Stimulated activated CD4-positive, alpha-beta T cell treated with anti-CD3 and anti-CD28 coated beads, Interleukin-12 subunit alpha, Interleukin-12 subunit beta, amount 100 ng/mL, for 48 hours (primary cell): ENCODE measurements at places on chromosomes 7 and 10.

DNA sequence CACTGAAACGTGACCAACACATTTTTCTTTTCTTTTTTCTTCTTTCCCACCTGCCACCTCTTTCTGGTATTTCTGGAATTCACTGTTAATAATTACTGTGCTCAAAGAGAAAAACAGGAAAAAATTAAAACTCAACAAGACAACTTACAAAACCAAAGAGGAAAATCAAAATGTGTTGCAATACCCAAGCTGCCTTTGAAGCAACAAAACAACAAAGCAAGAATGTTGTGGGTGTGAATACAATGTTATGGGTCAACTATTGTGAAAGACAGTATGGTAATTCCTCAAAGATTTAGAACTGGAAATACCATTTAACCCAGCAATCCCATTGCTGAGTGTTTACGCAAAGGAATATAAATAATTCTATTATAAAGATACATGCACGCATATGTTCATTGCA, 415.1 kb downstream of the GFRA1 start:
- no peak for DNase-seq

DNA sequence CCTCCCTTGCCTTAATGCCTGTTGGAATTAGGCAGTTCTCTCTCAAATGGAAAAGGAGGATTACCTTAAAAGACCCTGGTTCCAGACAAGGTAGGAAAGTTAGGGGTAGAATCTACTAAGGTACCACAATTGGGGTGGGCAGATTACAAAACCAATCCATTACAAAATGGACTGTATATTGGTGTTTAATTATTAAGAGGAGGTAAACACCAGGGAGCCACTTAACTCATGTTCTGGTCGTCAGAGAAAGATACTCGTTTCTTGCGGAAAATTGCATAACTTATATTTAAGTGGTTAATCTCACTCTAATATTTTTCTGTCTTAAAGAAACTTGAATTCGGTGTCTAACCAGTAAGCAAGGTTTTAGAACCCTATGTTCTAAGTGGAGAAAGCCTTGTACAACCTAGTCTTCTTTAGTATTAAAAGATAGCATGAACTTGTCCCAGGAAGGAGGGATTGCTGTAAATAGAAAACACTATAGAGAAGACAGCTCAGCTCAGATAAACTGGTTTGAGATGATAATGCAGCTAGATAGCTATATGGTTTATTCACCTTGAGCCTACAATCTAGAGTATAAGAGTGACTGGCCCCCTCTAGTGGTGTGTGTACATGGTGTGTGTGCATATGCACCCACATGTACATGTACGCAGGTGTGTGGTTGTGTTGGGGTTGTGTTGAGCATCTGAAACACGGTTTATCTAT, 58.0 kb upstream of the STRIP2 start:
- peak; percentile 34 for DNase-seq

- no peak for DNase-seq
These were observed 139.9 kb downstream of the EGFR start for GRCh38 chr7:55158541-55159382.

GRCh38 chr7:72037516-72037915, 374.6 kb downstream of the CALN1 start:
- DNase-seq, result no peak

DNA sequence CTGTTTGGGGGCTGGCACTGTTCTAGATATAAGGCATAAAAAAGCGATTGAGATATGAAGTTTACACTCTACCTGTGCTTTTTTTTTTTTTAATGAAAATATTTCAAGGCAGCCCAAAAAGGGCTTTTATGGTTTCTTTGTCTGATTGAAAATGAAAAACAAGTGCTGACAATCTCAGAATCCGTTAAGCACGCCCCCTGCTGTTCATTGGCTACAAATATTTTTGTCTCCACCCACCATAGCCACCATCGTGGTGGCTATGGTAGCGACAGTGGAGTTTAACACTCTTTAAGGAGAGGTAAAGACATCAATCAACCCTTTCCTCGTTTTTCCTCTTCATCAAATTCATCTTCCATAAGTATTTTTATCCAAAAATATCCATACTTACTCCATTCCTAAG, 94.2 kb downstream of the CD36 start:
- DNase-seq, result no peak

DNA sequence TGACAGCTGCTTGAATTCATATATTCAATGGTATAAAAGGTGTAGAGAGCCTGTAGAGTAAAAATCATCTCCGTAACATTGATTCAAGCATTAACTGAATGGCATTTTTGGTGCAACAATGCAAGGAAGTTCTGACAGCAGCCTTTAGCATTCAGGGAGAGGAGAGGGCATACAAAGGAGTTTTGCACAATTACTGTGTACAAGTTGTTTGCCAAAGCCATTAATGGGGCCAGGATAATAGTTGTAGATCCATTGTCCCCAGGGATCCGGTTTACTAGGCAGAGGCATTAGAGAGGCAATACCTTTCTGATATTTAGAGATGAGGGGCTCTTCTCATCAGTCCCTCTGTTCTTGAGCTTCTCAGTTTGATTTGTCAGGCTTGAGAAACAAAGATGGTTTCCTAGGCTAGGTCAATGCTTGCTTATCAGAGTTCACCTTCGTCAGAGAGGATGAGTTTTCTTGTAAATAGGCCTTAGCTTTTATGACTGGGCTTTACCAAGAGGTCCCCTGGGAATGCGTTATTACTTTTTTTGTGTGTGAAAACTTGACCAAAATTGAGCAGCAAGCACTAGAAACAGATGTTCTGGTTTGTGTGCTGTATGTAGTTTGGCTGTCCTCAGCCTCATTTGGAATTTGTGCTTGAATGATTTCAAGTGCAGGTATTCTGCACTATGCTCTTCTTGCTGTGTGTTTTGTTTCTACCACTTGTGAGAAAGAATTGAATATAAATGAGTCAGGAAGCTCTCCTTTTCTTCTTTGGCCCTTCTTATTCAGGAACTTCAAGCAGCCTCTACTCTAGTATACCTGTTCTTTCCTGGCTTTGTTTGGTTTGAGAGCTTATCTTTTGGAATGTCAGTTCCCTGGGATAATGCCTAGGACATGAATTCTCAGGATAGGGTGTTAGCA, 32.0 kb downstream of the SND1 start:
- no peak for DNase-seq

- DNase-seq, result no peak
These were observed 119.7 kb downstream of the SND1 start for GRCh38 chr7:127771707-127772106.

DNA sequence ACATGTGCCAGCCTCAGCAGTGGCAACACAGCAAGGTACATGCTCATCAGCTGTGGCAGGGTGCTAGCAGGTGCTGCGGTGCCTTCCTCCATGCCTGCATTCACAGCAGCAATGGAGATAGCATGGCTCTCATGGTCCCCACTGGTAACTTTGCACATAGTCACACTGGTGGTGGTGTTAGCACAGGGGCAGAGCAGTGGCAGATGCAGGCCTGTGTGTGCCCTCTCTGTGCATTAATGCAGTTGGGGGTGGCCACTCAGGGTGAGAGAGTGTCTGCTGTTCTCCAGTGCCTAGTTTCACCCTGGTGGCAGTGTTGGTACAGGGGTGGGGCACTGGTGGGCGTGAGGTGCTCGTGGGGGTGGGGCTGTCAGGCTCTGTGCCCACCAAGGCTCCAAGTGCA, 17.7 kb upstream of the PPP1R3A start:
- no peak for DNase-seq

- DNase-seq, result peak; percentile 56
These were observed 114.0 kb upstream of the COBL start for GRCh38 chr7:51430480-51431086.

- no peak for DNase-seq
These were observed 47.7 kb upstream of the TRIL start for GRCh38 chr7:29005829-29006228.

DNA sequence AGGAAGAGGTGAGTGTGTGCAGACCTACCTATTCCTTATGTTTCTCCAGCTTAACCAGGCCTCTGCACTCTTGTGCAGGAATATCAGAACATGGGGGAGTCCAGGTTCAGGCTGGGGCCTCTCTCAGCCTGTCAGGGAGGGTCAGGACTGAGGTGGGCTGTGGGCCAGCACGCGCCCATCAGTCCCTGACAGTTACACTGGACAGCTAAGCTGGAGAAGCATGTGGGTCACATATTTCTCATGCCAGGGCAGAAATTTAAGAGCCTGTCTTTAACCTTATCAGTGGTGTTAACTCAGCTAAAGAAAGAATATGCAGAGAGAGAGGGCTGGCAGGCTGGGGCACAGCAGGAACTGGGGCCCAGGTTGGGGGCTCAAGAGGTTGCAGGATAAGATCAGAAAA, 8.7 kb upstream of the POLD2 start:
- no peak for DNase-seq

DNA sequence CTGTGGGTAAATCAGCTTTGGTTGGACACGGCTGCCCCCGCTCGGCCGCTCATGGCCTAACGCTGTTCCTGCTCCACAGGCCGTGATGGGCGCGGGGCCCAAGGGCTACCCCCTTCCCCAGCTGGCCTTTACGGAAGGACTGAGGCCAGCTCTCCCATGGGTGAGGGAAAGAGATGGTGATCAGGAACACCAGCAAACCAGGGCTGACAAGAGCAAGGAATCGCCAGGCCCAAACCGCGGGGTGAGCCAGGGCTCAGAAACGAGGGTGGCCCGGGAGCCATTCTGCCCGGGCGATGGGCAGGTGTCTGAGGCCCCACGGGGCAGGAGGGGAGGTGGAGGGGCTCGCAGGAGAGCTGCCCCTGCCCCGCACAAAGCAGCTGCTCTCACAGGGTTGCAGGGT, 26.6 kb downstream of the GPER1 start:
- DNase-seq, result no peak

DNA sequence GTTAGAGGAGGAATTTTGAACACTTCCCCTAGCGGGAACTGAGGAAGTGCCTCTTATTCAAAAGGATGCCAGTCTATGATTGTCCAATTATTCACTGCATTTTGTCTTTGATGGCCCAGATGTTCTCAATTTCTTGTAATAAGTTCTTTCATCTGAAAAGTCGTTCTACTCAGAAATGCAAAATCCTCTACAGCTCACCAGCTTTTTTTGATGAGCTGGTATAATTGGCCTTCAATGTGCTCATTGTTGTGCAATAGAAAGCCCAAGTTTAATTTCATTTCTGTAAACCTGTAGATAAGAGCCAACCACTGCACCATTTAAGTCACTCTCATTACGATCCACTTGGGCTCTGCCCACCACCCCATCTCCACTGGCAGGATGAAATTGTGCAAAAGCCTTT, 978.7 kb upstream of the AUTS2 start:
- no peak for DNase-seq

DNA sequence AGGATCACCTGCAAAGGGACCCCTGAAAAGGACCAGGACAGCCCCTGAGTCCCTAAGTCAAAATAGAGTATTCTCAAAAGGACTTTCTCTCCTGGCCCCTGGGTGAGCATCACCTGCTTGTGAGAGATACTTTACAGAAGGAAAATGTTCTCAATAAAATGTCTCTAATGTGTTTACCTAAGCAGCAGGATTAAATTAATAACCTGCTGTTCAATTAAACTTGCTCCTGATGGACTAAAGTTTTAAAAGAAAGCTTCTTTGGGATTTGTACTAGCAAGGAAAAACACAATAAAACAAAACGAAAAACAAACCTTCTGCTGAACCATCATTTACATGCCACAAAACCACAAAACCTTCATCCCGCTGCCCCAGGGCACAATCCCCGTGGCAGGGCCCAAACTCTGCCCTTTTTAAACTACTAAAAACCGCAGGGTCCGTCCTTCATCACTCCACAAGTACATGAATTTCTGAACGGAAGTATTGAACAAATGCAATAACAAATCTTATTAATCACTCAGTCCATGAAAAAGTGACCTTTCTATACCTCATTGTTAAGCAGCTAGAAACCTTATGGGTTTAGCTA, 197.7 kb downstream of the TCERG1L start:
- DNase-seq, result no peak

- no peak for DNase-seq
These were observed 137.3 kb upstream of the ZMIZ1 start for GRCh38 chr10:78931321-78932053.

DNA sequence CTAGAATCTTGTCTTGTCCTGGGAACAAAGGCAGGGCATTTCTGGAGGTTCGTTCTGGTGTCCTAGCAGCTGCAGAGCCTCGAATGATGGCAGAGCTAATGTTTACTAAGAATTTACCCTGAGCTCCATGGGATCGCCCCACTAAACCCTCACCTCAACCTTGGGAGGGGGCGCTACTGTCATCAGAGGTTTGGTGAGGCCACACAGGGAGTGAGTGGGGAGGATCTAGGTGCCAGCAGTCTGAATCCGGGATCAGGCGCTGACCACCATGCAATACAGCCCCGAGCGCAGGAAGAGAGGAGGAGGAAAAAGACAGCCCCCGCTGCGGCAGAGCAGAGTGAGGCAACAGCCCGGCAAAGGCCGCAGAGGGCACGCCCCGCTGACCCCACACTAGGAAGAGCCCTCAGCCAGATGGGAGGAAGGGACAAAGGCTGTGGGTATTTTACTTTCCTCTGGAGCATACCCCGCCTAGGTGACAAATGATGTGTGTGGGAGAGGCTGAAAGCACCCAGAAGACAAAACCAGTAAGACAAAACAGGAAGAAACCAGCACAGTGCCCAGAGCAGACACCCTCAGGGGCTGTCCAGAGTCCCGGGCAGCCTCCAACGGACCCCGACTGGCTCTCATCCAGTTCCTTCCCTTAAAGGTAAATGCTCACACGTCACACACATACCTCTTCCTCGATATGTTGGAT, 103.5 kb downstream of the FAM53B start:
- no peak for DNase-seq

GRCh38 chr7:55573234-55573900, 1.1 kb upstream of the VOPP1 start:
- no peak for DNase-seq

- DNase-seq, result no peak
These were observed 102.7 kb downstream of the MAD1L1 start for GRCh38 chr7:2130096-2130375.

DNA sequence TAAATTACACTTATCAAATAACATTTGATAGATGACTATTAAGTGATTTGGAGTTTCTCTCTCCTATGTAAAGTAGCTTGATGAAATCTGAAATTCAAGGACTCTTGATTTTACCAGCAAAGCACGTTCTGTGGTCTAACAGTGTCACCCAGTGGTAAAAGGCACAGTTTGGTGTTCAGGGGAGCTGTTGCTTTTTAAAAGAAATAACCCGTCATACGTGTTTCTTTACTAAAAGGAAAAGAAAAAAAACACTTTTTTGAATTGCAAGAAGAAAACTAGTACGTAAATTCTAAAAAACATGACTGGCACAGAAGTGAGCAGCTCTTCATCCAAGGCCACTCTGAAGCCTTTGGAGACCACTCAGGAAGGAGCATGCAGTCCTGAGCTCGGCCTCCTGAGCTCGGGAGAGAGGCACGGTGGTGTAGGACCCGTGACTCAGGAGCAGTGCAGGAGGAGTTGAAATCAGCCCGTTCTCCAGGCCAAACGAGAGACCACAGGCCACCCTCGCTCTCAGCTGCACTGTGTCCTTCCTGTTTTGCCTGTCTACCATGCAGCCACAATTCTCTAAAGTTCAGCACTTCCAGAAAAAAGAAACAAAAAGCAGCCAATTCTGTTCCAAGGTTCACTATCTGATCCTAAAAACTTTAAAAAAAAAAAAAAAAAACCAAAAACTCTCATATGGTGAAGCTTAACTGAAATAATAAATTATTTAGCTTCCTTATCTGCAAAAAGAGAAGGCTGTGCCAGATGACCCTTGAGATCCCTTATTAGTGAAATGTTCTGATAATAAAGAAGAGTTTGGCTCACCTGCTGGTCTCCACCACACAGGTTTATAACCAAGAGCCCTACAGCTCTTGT, 212.6 kb upstream of the FRMD4A start:
- no peak for DNase-seq
